ENCODE measurements at places on chromosomes 12 and 14.

DNA sequence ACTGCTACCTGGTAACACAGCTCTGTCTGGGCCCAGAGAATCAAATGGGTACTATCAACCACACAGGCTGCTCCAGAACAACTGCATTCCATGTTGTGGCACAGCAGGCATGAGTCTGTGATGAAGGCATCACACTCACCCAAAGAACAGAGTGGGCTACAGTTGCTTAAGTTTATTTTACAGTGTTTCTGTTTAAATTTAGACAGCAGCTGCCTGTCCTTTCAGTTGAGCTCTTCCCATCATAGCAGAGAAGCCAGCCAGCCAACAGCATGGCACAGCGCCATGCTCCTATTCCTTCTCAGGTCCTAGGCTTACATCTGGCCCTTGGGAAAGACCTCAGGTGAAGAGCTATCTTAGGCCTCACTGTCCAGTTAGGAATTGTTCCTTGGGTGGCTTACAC, 147.0 kb upstream of the FRMD6 start:
- no peak for DNase-seq

GRCh38 chr12:52728374-52728773, 25.1 kb upstream of the KRT77 start:
- no peak for DNase-seq

DNA sequence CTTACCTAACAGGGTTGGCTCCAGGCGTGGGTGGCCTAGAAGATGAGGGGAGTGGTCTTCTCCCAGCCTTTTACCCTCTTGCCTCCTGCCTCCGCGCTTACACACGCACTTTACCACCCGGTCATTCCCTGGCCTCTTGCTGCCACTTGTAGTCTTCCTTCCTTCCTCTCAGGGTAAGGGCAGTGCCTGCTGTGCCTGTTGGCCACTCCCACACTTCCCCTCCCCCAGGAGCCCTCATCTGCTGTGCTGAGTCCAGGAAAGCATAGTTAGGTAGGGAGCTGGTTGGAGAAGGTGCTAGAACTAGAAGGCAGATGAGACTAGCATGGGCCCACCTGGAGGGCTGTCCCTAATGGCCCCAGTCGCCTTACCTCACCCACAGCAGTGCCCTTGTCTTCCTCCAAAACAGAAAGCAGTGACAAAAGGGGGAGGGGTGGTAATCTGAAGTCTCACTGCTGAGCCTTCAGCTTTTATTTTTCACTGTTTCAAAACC, 54.3 kb upstream of the SRSF5 start:
- DNase-seq, result no peak

DNA sequence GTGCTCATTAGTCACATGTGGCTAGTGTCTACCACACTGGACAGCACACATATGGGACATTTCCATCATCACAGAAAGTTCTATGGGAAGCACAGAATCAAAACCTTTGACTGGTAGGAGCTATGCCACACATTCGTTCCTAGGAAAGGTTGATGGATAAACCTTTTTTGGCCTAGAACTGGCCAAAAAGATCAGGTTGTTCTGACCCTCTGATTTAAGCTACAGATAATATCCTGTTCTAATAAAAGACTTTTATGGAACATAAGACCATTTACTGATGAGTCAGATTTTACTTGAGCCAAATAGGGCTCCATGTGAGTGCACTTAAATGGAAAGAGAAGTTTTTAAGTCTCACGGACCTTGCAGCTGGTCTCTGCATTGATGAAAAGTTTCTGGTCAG, 143.2 kb downstream of the SLC15A4 start:
- no peak for DNase-seq

GRCh38 chr12:127620735-127621355, 646.1 kb upstream of the TMEM132C start:
- DNase-seq, result no peak

- no peak for DNase-seq
Measured at GRCh38 chr14:28762303-28762954, 4.2 kb upstream of the FOXG1 start.

DNA sequence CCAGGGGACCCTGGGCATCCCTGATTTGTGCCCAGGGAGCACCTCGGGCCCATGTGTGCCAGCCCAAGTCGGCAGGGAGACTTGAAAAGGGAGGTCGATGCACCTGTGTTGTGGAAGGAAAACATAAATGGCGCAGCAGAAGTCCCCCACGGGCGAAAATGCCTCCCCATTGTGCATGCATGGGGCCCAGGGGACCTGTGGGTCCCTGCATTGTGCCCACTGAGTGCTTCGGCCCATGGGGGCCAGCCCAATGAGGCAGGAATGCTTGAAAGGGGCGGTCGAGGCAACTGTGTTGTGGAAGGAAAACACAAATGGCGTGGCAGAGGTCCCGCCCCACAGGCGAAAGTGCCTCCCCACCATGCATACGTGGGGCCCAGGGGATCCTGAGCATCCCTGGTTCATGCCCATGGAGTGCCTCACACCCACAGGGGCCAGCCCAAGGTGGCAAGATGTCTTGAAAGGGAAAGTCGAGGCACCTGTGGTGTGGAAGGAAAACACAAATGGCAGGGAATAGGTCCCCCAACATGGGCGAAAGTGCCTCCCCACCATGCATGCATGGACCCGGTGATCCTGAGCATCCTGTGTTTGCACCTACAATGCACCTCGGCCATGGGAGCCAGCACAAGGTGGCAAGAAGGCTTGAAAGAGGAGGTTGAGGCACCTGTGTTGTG, 368.0 kb downstream of the ALG10 start:
- DNase-seq, result no peak

DNA sequence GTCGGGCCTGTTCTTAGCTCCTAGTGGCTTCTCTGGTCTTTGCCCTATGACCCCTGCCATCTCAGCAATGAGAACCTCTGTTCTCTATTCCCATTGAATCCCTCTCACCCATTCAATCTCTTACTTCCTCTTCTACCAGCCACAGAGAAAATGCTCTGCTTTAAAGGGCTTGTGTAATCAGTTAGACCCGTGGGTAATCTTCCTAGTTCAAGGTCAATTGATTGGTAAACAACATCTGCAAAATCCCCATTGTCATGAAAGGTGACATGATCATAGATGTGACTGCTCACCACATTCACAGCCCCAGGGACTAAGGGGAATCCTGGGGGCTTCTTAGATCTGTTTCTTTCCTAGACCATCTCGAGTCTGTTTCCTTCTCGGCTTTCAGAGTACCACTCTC, 7.2 kb upstream of the CCDC197 start:
- no peak for DNase-seq

GRCh38 chr14:92253381-92253894, 69.5 kb upstream of the SLC24A4 start:
- no peak for DNase-seq

DNA sequence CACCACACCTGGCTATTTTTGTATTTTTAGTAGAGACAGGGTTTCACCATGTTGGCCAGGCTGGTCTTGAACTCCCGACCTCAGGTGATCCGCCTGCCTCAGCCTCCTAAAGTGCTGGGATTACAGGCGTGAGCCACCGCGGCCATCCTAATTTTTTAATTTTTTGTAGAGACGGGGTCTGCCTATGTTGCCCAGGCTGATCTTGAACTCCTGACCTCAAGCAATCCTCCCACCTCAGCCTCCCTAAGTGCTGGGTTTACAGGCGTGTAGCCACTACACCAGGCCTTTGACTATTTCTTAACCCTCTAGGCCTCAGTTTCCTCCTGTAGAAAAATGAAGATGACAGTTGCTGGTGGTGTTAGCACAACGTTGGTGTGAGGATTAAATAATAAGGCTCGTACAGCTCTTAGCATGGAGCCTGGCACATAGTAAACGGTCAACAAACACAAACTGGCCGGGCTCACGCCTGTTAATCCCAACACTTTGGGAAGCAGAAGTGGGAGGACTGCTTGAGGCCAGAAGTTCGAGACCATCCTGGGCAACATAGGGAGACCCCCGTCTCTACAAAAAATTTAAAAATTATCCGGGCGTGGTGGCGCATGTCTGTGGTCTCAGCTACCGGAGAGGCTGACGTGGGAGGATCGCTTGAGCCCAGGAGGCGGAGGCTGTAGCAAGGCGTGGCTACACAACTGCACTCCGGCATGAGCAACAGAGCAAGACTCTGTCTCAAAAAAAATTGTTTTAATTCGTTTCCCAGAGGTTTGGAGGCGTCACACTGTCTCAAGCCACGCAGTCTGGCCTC, 979 bp downstream of the DDX54 start:
- DNase-seq, result no peak

DNA sequence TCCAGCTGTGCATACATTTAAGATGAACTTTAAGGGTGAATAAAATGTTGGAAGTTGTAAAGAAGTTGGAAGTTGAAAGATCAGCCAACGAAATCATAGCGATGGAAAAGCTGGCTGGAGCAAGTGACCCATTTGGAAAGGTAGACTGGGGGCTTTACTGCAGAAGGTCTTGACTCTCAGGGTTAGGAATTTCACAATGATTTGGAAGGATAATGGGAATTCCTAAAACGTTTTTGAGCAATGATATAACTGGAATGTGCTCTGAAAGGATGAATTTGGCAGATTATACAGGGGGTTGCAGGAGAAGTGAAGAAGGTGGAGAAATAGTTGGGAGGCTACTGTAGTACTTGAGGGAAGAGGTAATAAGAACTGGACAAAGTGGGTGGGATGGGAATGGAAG, 27.4 kb downstream of the EMP1 start:
- DNase-seq, result no peak

DNA sequence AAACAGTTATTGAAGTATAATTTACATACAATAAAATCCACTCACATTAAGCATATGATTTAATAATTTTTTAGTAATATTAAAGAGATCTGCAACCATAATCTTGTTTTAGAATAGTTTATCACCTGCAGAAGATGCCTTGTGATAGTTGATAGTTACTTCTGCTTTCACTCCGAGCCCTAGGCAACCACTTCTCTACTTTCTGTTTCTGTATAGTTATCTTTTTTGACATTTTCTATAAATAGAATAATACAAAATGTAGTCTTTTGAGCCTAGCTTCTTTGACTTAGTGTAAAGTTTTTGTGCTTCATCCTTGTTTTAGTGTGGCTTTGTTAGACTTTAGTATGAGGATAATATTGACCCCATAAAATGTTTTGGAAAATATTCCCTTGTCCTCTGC, 111.0 kb downstream of the MNAT1 start:
- DNase-seq, result no peak

- no peak for DNase-seq
Measured at GRCh38 chr12:130956009-130956408, 2.3 kb downstream of the ADGRD1 start.

GRCh38 chr14:51087031-51087441, 7.9 kb downstream of the TRIM9 start:
- DNase-seq, result no peak

Measured in stimulated activated CD8-positive, alpha-beta memory T cell treated with anti-CD3 and anti-CD28 coated beads, Interleukin-4, amount 100 ng/mL, for 24 hours (primary cell).